ENCODE measurements at places on chromosomes 11 and 22. TPM values are rescaled to one million over a fixed set of nuclear protein-coding genes. Genes with fewer than 3 reads are reported as not detected.

- no peak for DNase-seq
These were observed 61.8 kb downstream of the WNT7B start for GRCh38 chr22:45915151-45915550.

GRCh38 chr11:64717268-64717578 lies 5.8 kb downstream of the NRXN2 start:
- DNase-seq = no peak

DNA sequence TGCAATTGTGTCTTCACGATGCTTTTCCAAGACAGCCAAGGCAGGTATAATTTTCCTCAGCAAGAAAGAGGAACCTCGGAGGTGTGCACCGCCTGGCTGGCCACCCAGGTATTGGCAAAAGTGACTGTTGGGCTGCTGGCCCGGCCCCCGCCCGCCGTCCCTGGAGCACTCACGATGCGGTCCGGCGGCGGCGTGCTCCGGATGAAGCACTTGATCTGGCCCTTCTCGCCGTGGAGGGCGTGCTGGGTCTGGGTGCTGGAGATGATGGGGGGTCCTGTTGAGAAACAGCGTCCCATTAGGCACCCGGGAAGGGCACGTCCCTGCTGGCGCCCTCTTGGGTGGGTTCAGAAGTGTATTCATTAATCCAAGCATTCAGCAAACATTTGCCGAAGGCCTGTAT lies 84.8 kb downstream of the ST3GAL4 start:
- no peak for DNase-seq

DNA sequence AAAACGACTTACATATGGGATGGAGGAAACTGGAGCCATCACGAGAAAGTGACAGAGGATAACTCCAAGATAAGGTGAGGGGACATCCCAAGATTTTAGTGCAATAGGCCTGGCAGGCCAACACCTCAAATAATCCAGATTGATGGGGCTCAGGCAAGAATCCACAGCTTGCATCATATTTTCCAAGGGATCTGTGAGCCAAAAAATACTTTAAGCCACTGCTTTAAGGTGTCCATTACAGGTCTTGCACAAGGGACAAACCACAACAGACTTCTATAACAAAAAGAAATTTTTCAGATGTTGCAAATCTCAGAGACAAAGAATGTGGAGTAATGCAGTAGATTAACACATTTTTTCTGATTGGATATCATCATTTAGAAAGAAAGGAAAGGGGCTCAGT lies 45.6 kb downstream of the DENND5A start:
- no peak for DNase-seq

DNA sequence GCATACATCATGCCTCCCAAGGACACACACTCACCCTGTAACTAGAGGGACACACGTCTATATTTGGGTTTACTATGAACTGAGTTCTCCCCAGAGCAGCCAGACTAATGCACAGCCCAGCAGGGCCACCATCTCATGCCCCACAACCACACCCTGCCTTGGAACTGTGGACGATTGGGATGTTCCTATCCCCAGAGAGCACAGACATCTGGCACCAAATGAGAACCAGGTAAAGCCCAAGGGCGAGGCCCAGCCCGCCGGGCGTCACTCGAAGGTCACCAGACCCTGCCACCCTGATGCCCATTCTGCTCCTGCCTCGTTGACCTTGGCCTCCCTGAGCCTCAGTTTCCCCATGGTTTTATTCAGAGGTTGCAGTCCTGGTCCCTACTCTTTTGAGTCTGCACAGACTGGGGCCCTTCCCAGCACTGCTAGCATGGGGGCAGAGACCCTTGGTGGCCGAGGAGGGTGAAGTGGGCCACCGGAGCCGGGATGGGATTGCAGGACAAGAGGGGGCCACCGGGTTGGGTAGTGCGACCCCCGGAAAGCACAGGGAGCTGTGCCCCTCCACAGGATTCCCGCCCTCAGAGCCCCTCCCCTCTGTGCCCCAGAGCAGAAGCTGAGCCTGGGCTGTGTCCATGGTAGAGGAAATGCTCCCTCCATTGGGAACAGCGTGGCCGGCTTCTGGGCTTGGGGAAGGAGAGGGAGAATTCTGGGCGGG lies 56.8 kb downstream of the IGLL5 start:
- DNase-seq = no peak

GRCh38 chr11:14193644-14194043 lies 165.3 kb downstream of the RRAS2 start:
- DNase-seq = no peak

GLYATL1 gene
- total RNA-seq = 1.4 TPM

SLN gene
- total RNA-seq = 1.3 TPM

KCNC1 gene
- 19.3 TPM for total RNA-seq

Data from spinal cord (tissue), 10 donors.